ENCODE measurements at places on chromosomes 4 and X.
A peak's percentile ranks its signal among the peaks of the same experiment; 100 is the strongest.

DNA sequence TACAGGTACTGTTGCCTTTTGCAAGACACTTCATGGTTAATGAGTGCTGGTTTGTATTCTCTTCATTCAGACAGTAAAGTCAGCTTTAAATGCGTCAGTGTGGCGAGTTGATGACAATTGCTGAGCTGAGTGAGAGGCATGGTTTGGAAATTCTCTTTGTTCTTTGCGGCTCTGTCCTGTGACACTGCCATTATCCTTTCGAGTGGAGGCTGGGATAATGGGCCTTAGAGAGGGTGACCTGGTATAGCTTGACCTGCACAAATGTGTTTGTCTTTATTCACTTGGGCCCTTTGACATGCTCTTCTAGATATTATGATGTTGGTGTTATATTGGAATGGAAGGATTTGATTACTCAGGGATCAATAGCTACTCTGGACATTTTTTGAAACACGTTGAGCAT lies 208.5 kb upstream of the FAT1 start:
- DNase-seq, result no peak

DNA sequence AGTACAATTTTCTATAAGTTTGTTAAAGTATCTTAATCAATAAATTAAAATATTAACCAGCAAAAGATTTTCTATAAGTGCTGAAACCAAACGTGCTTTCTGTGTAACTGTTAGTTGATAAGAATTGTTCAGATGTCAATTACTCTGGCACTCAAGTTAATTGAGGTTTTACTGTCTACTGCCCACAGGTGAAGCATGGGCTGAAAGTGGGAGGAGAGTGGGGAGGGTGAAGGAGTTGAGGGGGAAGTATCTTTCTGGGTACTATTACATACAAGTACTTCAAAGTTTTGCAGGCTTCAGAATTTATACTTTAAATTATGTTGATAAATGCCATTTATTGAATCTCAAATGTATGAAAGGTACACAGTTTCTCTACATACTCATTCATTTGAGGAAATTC lies 19.1 kb upstream of the CXCL3 start:
- DNase-seq, result no peak

DNA sequence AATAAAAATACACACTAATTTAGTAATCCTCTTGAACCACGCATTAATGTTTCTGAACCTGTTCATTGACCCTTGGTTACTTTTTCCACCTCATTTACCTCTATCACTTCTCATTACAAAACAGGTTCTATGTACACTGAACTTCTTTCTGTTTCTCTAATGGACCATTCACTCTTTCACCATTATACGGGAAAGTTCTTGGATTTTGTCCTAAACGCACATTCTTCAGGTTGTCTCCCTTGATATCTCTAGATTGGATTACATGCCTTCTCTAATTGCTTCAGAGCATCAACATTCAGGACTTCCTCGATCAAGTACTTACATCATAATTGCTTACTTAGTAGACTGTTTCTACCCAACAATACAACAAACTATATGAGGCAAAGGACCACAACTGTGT lies 359.4 kb upstream of the FSTL5 start:
- no peak for DNase-seq

DNA sequence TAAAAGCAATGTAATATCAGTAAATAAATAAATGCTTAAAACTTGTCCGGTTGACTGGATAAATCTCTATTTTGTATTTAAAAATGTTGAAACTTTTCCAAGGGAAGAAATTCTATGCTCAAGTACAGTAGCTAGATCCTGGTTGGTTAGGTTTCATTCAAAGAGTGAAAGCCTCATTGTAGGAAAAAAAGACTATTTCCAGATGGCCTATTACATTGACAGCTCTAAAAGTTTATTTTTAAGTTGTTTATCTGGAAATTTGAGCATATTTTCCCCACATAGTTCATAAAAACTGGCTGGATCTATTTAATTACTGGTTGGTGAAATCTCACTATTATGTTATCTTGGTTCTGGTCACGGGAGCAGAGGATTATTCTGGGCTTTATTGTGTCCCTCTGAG lies 38.0 kb downstream of the FRAS1 start:
- DNase-seq, result no peak

GRCh38 chrX:43949669-43950068 lies 23.5 kb downstream of the NDP start:
- DNase-seq, result peak; percentile 1

GRCh38 chr4:123297836-123298235 lies 98.8 kb upstream of the SPRY1 start:
- no peak for DNase-seq

- no peak for DNase-seq
These were observed 1.2 kb downstream of the CHIC2 start for GRCh38 chr4:54063229-54063628.

GRCh38 chr4:125316791-125317524 lies 2.2 kb downstream of the FAT4 start:
- DNase-seq, result no peak

GRCh38 chr4:41747230-41748055 lies 1.1 kb downstream of the PHOX2B start:
- DNase-seq, result no peak

GRCh38 chrX:151793886-151794285 lies 59.3 kb downstream of the CNGA2 start:
- no peak for DNase-seq

- no peak for DNase-seq
These were observed 3.1 kb upstream of the OCIAD2 start for GRCh38 chr4:48909697-48910096.

- no peak for DNase-seq
These were observed 219.2 kb upstream of the FAT1 start for GRCh38 chr4:186942758-186943377.

- no peak for DNase-seq
These were observed 512.7 kb upstream of the FAT1 start for GRCh38 chr4:187236209-187236890.

GRCh38 chr4:64361399-64361740 lies 47.9 kb downstream of the TECRL start:
- no peak for DNase-seq

DNA sequence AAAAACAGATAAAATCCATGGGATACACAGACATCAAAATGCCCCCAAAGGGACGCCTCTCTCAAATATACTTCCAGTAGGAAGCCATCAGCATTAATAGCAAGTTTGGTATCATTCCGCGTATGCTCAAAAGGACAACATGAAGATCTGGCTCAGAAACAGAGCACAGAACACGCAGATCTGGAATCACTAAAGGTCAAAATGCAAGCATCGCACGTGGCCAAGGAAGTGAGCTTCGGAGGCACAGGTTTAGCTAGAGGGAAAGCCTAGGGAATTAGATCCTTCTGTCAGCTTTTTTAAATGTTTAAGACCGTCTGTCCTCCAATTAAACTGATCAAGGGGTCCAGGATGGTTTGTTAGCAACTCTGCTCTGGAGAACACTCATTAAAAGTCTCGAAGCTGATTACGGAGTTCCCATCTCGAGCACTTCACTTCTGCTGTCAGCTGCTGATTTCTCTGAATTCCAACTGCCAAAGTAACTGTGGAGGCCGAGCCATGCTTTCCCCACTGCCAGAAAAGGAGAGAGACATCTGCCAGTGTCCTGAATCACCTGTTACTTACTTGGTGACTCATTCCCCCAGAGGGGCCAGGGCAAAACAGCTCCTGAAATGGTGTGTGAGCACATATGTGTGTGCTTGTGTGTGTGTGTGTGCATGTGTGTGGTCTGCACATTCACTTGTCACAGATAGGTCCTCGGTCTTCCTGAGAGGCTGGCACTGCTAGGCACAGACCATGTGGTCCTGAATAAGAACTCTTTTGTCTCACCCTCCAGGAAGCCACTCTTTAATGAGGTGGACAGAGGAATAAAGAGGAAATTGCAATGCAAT lies 177.7 kb upstream of the PPARGC1A start:
- DNase-seq, result no peak

- DNase-seq, result no peak
These were observed 837 bp downstream of the DCHS2 start for GRCh38 chr4:154490583-154491340.

GRCh38 chr4:87835743-87836142 lies 3.0 kb downstream of the MEPE start:
- DNase-seq, result no peak

DNA sequence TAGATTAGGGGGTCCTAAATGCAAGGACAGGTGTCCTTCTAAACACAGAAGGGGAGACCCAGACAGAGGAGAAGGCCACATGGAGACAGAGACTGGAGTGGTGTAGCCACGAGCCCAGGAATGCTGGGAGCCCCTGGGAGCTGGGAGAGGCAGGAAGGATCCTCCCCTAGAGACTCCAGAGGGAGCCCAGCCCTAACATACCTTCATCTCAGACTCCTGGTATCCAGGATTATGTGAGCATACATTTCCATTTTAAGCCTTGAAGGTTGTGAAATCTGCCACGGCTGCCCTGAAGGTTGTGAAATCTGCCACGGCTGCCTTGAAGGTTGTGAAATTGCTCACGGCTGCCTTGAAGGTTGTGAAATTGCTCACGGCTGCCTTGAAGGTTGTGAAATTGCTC lies 148.4 kb downstream of the ASMT start:
- DNase-seq, result no peak

DNA sequence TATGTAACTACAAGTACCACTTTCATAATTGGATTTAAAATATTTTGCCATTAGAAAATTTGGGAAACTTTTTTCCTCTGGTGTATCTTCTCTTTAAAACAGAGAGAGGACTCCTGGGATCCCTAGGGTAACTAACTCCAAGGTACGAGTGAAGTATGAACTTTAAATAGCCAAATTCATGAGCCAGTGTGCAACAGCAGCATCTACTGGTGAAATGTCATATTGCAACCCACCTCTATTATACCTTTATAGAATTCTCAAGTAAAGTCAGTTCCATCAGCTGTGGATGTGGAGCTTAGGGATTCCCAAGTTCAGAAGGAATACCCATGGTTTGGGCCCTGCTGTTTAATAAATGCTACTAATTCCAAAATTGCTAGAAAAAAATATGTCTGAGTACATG lies 282.7 kb upstream of the TAPT1 start:
- no peak for DNase-seq

- DNase-seq, result no peak
These were observed 36.3 kb downstream of the RTL5 start for GRCh38 chrX:72095370-72095769.

GRCh38 chrX:76029385-76029784 lies 143.5 kb upstream of the PBDC1 start:
- DNase-seq, result no peak

- DNase-seq, result no peak
These were observed 704 bp downstream of the FAM114A1 start for GRCh38 chr4:38868059-38868960.

DNA sequence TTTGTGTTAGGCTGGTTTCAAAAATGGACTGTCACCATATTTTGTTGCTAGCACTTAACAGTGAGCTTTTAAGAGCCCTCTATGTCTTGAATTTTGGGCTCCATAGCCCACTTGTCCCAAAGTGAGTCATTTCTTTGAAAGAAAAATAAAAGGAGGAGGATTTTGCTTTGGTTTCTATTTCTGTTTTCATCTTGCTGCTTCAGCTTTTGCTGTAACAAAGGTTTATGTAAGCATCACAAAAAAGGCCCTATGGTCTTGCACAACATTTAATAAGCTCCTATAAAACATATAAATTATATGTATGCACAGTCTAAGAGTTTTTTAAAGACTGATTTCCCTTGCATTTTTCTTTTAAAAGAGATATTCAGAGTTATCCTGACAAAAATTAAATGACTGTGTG lies 105.2 kb downstream of the PHOX2B start:
- DNase-seq, result no peak

GRCh38 chr4:70844180-70844579 lies 4.5 kb upstream of the GRSF1 start:
- no peak for DNase-seq

GRCh38 chr4:88989990-88990389 lies 67.0 kb downstream of the FAM13A start:
- DNase-seq, result no peak

DNA sequence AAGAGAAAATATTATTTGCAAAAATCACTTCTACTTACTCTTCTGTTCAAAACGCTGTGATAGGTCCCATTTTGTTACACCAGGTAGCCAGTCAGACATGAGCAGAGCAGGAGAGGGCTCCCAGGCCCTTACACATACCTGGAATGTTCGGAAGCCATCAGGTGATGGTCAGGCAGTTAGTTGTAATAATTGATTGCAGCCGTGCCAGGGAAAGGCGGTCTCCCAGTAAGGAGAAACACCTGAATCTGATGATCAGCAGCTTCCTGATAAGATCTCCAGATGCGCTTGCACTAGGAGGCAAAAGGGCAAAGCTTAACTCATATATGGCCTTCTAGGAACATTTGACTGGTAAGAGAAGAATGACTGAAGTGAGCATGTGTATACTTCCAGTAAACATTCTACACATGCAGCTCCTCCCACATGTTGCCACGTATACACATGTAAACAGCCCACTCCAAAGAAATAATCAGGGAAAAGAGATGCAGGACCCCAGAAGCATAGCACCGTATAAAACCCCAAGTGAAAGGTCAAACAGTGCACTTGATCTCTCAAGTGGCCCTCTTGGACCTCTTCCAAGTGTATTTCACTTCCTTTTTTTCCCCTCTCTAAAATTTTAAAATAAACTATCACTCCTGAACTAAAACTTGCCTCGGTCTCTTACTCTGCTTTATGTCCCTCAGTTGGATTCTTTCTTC lies 1338.0 kb downstream of the FSTL5 start:
- DNase-seq, result no peak

- DNase-seq, result no peak
These were observed 815.1 kb downstream of the ADGRL3 start for GRCh38 chr4:62015043-62015739.

DNA sequence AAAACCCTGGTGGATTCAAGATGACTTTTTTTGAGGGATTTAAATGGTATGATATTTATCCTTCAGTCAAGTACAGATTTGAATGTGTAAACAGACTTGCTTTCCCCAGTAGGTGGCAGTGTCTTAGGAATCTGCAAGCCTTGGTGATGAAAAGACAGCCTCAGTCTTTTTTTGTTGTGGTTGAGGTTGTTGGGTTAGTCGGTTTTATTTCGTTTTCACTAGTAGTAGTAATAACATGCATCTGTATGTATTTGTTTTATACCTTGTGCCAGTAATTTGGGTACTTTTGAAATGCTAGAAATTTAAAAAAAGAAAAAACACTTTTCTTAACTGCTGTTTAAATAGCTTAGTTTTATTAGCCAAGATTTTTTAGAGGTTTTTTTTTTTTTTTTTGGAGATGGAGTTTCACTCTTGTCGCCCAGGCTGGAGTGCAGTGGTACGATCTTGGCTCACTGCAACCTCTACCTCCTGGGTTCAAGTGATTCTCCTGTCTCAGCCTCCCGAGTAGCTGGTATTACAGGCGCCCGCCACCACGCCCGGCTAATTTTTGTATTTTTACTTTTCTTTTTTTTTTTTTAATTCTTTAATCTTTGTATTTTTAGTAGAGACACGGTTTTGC lies 39.2 kb downstream of the COPS4 start:
- no peak for DNase-seq

DNA sequence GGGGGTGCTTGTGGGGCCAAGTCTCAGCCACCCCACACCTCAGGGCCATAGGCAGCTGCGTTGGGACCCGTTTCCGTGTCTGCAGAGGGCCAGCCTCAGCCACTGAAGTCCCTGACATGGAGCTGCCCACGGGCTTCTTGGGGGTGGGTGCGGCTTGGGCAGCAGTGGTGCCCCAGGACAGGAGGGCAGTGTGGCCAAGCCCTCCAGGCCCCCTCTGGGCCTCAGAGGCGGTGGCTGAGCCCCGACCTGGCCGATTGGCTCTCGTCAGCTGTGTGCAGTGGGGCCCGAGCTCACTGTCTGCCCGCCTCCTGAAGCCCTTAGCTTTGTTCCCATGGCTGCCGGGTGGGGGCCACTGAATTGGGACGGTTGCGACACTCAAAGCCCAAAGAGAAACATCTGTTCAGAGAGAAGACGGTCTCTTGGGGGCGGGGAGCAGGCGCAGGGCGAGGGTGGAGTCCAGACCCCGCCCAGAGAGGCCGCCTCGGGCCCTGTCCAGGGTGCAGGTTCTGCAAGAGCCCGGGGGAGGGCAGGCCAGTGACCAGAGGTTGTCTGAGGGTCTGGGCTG lies 9.1 kb downstream of the FGFR3 start:
- no peak for DNase-seq

Data from stimulated activated CD8-positive, alpha-beta memory T cell treated with anti-CD3 and anti-CD28 coated beads, Interleukin-15, amount 100 ng/mL, for 24 hours (primary cell).